ENCODE measurements at places on chromosomes 13 and 19.
A peak's percentile ranks its signal among the peaks of the same experiment; 100 is the strongest.

DNA sequence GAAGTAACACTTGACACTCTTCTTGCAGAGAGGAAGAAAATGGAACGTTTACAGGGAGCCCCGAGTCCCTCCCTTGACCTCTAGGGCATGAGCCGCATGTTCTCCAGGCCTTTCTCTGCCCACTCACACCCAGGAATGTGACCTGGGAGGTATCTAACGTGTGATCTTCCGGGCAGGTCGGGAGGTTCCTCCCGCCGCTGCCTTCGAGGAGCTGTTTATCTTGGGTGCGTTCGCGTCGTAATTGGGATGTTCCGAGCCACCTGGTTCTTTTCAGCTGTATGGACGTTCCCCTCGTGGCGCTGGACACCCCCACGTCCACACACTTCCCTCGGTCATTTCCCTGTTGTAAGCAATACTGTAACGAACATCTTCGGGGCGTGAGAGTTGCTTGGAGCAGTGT, 13.6 kb downstream of the ARID3A start:
- H3K4me1 ChIP-seq: peaks cover 18% of the 10 kb centered on the region
- H3K27me3 ChIP-seq: no peaks in the 10 kb centered on the region
- peaks cover 56% of the 10 kb centered on the region for H3K36me3 ChIP-seq
- H3K27ac ChIP-seq: no peak overlapping the region

DNA sequence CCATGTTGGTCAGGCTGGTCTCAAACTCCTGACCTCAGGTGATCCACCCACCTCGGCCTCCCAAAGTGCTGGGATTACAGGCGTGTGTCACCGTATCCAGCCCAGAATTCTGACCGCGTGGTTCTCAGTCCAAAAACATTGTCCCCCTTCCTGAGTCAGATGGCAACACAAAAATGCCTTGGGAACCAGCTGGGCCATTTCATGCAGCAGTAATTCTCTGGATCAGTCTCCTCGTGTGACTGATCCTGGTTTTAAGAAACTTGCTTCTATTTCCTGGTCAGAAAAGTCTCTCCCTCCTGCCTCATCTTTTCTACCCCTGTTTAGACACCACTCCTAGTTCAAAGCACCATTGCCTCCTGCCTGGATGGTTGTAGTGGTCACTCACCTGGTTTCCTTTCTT, 60.9 kb upstream of the USP29 start:
- H3K27ac ChIP-seq: no peak overlapping the region
- no peak overlapping the region for H3K4me3 ChIP-seq
- no peaks in the 10 kb centered on the region for H3K4me1 ChIP-seq
- H3K27me3 ChIP-seq: no peaks in the 10 kb centered on the region
- no peaks in the 10 kb centered on the region for H3K36me3 ChIP-seq
- DNase-seq: no peak

DNA sequence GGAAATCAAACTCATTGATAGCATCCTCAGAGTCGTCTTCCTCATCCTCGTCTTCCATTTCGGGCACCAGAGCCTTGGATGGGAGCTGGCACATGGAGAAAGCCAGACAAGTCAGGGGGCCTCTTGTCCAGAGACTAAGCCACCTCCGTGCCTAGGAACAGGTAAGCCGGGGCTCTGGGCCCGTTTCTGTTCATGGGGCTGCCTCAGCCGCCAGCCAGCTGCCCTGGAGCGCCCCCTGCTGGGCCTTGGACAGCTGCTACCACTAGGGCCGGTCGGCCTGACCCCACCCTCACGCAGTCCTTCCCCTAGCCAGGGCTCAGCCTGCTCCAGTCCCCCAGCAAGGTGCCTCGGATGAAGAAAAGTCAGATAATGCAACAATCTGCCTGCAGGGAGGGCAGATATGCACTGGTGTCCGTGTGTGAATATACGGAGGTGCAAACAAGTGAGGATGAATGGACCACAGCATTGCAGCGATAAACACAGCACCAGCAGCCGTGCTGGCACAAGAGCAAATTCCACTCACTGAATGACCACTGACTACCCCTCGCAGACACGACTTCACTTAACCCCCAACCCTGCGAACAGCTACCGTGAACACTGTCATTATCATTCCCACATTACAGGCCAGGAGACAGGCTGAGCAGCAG, 11.9 kb upstream of the PRKD2 start:
- H3K27ac ChIP-seq: no peak overlapping the region
- no peak overlapping the region for H3K4me3 ChIP-seq
- H3K36me3 ChIP-seq: peaks cover 81% of the 10 kb centered on the region

DNA sequence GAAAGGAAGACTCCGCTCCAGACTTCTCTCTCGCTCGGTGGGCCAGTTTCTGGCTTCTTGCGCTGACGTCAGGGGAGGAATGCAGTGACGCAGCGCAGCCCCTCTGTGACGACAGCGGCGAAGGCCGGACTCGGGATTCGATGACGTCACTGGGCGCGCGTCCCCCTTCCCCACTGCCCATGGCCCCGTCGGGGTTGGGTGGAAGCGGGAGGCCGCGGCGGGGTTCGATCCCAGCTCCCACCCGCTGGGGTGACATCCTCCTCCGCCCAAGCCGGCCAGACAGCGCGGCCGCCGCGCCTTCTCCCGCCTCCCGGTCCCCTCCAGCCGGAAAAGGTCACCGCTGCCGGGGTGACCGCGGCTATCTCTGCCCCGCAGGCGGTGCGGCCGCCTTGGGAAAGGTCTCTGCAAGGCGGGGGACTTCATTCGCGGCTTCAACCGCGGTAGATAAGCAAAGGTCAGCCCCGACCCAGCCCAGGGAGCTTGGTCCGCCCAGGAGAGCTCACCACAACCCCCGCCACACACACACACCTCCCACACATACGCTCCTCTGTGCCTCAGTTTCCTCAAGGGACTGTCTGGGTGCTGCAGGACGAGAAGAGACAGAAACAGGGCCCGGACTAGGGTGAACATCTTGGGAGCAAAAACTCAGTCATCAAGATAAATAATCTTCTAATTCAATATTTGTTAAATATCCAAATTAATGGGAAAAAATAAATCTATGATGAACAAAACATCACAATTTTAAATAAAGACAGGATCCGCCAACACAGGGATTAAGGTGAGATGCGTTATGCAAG, 844 bp upstream of the RFX1 start:
- DNase-seq: no peak
- H3K27ac ChIP-seq: peak overlapping the region; percentile 74
- H3K4me1 ChIP-seq: peaks cover 4% of the 10 kb centered on the region
- H3K36me3 ChIP-seq: no peaks in the 10 kb centered on the region

- H3K4me1 ChIP-seq: no peaks in the 10 kb centered on the region
- H3K27ac ChIP-seq: no peak overlapping the region
- H3K4me3 ChIP-seq: no peak overlapping the region
- H3K27me3 ChIP-seq: no peaks in the 10 kb centered on the region
- peaks cover 36% of the 10 kb centered on the region for H3K36me3 ChIP-seq
- DNase-seq: no peak
These were observed 19.0 kb downstream of the NCLN start for GRCh38 chr19:3204646-3205275.

- H3K4me3 ChIP-seq: no peak overlapping the region
- H3K27ac ChIP-seq: no peak overlapping the region
- H3K36me3 ChIP-seq: no peaks in the 10 kb centered on the region
- H3K27me3 ChIP-seq: no peaks in the 10 kb centered on the region
These were observed 823.0 kb upstream of the GPC6 start for GRCh38 chr13:92403606-92404005.

GRCh38 chr19:54792814-54793213, 10.6 kb upstream of the KIR2DL4 start:
- H3K4me3 ChIP-seq: no peak overlapping the region
- no peaks in the 10 kb centered on the region for H3K36me3 ChIP-seq
- H3K4me1 ChIP-seq: no peaks in the 10 kb centered on the region
- H3K27me3 ChIP-seq: no peaks in the 10 kb centered on the region
- DNase-seq: no peak

GRCh38 chr19:611481-611868, 21.8 kb downstream of the HCN2 start:
- H3K36me3 ChIP-seq: no peaks in the 10 kb centered on the region
- H3K27ac ChIP-seq: peak overlapping the region; percentile 38
- peak; percentile 96 for DNase-seq
- peaks cover 10% of the 10 kb centered on the region for H3K4me1 ChIP-seq

DNA sequence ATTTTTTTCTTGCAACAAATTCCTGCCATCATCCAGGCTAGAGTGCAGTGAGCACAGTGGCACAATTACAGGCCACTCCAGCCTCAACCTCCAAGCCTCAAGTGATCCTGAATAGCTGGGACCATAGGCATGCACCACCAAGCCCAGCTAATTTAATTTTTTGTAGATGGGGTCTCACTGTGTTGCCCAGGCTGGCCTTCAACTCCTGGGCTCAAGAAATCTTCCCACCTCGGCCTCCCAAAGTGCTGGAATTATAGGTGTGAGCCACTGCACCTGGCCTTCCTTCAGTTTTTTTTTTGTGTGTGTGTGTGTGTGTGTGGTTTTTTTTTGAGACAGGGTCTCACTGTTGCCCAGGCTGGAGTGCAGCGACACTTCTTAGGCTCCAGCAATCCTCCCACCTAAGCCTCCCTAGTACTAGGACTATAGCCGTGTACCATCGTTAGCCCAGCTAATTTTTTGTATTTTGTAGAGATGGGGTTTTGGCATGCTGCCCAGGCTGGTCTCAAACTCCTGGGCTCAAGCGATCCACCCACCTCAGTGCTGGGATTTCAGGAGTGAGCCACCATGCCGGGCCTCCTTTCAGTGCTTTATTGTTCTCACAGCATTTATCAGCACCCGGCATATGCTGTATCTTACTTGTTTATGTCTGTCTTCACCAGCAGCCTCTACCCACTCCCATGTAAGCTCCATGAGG, 5.9 kb upstream of the SRRM5 start:
- no peaks in the 10 kb centered on the region for H3K4me1 ChIP-seq
- DNase-seq: no peak
- peaks cover 15% of the 10 kb centered on the region for H3K36me3 ChIP-seq
- no peak overlapping the region for H3K27ac ChIP-seq
- H3K4me3 ChIP-seq: no peak overlapping the region
- no peaks in the 10 kb centered on the region for H3K27me3 ChIP-seq

DNA sequence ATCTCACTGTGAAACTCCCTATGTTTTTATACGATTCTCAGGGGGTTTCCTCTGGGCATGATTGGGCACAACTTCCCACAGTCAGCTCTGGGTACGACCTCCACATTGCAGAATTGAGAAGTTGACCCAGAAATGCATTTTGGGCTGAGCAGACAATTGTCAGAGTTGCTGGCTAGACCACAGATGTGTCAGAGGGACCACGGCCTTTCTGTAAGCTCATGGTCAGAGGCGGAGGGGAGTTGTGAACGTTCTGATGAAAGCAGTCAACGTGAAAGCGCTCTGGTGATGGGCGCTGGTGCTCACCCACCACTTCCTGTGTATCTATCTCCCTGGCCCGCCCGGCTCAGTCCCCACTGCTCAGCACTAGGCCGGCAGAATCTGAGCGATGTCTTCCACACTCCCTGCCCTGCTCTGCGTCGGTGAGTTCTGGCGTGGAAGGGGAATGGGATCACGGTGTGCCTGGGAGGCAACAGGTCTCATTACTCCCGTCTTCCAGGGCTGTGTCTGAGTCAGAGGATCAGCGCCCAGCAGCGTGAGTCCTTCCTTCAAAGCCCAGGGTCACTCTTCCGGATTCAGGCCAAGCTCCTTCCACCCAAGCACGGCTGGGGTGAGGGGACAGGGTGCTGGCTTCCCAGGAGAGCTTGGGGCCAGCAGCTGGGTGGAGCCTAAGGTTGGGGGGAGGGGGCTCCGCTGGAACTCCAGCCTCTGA, at the start of gene NCR1:
Gene NCR1, plus strand, starts transcription at position 346 of the 709 bp plus-strand sequence. Its CDS starts 40 bp downstream, at position 386.
- H3K4me3 ChIP-seq: no peak within 1 kb of the TSS
- H3K36me3 ChIP-seq: no peaks in the 10 kb centered on the region
- DNase-seq: no peak
- H3K4me1 ChIP-seq: no peaks in the 10 kb centered on the region
